ENCODE measurements at places on chromosomes 3 and 15. TPM values are rescaled to one million over a fixed set of nuclear protein-coding genes. Genes with fewer than 3 reads are reported as not detected.

GRCh38 chr15:92457471-92458041 lies 63.9 kb downstream of the ST8SIA2 start:
- no peaks in the 10 kb centered on the region for H3K36me3 ChIP-seq
- H3K4me1 ChIP-seq: no peaks in the 10 kb centered on the region
- no peak for DNase-seq

DNA sequence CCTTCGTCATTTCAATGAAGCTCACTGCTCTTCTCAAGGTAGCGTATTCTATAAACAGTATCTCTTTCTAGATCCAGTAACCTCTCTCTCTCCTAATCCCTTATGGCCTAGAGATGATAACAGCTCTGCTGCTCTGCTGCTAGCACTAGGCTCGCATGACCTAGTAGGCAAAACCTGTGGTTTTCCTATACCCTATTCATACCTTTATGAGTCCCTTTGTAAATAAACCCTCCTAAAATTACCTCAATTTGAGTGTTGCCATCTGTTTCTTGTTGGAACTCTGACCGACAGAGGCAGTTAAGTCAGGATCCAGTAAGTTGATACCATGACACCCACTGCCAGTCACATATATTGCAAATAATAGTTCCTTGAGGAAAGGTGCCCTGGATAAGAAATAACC lies 7.3 kb downstream of the CCDC14 start:
- no peak overlapping the region for H3K27ac ChIP-seq
- H3K27me3 ChIP-seq: no peaks in the 10 kb centered on the region
- peaks cover 9% of the 10 kb centered on the region for H3K4me1 ChIP-seq
- H3K36me3 ChIP-seq: peaks cover 28% of the 10 kb centered on the region
- H3K4me3 ChIP-seq: no peak overlapping the region
- no peak for DNase-seq

DNA sequence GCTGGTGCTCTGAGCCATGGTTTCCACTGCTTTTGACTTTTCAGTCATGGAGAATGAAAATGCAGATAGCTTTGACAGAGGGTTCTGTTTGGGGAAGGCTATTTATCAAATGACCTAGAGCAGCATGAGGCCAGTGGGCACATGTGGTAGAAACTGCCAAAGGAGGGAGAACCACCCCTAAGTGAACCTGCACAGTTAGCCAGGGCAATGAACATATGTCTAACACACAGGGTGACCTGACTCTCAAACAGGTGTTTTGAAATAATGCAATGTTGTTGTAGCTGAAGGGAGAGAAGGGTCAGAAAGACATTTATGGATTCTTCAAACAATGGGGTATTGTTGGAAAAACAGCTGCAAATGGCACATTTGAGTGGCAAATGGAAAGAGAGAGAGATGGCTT lies 174.4 kb upstream of the FAM3D start:
- H3K4me3 ChIP-seq: no peak overlapping the region
- no peak for DNase-seq
- no peaks in the 10 kb centered on the region for H3K36me3 ChIP-seq
- H3K4me1 ChIP-seq: no peaks in the 10 kb centered on the region

DNA sequence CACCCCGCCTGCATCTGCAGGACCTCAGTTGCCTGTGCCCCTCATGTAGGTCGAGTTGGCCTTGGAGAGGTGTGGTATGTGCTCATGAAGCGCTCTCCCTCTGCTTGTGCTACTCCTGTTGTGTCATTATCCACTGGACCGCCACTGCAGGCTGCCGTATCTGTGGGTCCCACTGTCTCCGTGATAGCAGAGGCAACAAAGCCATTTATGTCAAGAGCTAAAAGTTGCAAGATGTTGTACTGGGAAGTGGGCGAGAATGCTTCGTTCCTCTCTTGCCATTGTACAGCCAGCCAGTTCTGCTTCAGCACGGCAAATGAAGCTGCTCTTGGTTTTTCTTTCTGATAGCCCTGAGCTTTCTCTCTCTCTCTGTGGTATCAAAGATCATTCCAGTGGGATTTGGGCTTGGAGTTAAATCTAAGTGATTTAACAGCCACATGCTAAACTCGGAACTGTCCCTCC lies 89.0 kb downstream of the TMEM212 start:
- H3K4me3 ChIP-seq: no peak overlapping the region
- DNase-seq: no peak
- no peaks in the 10 kb centered on the region for H3K27me3 ChIP-seq
- no peaks in the 10 kb centered on the region for H3K36me3 ChIP-seq
- peaks cover 3% of the 10 kb centered on the region for H3K4me1 ChIP-seq

DNA sequence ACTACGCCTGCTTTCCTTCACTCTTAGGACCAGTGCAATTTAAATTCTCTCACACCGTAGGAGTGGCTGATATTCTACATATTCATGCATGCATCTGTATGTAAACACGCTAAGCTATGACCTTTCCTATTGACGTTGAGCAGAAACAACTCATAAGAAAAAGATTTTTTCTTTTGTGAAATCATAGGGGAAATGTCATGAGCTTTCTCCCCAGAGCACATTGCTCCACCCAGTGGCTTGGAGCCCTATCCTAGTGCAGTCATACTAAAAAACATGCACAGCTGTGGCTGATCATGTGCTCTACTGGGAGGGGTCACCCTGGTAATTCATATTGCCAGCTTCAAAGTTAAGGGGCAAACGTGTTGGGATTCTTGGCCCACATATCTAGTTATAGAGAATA lies 1.8 kb upstream of the MESD start:
- peaks cover 31% of the 10 kb centered on the region for H3K4me1 ChIP-seq
- peaks cover 17% of the 10 kb centered on the region for H3K36me3 ChIP-seq
- no peak for DNase-seq
- no peak overlapping the region for H3K4me3 ChIP-seq

- H3K27ac ChIP-seq: no peak overlapping the region
- no peak overlapping the region for H3K4me3 ChIP-seq
- peaks cover 6% of the 10 kb centered on the region for H3K36me3 ChIP-seq
- H3K4me1 ChIP-seq: peaks cover 5% of the 10 kb centered on the region
Observed at GRCh38 chr3:150497956-150498355, 48.3 kb downstream of the SERP1 start.

DNA sequence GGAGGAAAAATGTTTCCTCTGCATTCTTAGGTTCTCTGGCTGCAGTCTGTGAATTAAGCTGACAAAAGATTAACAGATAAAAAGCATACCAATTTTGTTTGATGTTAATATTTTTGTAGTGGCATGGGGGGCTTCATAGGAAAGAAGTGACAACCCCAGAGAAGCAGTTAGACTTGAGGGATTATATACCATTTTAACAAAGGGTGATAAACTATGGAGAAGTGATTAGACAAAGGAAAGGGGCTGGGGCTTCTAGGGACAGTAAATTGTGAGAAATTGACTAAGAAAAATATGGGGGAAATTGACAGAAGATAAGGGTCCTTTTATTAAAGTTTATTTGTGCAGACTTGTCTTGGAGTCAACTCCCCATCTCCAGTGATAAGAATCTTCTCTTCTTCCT lies 55.7 kb upstream of the NR2E3 start:
- H3K27ac ChIP-seq: no peak overlapping the region
- H3K36me3 ChIP-seq: no peaks in the 10 kb centered on the region
- no peak for DNase-seq
- peaks cover 23% of the 10 kb centered on the region for H3K27me3 ChIP-seq

GRCh38 chr3:41418961-41419691 lies 219.8 kb downstream of the CTNNB1 start:
- peaks cover 3% of the 10 kb centered on the region for H3K36me3 ChIP-seq
- peak; percentile 44 for DNase-seq
- H3K4me1 ChIP-seq: peaks cover 14% of the 10 kb centered on the region
- no peak overlapping the region for H3K4me3 ChIP-seq
- no peaks in the 10 kb centered on the region for H3K27me3 ChIP-seq

GRCh38 chr3:188772886-188773285 lies 398.9 kb upstream of the TPRG1 start:
- no peaks in the 10 kb centered on the region for H3K4me1 ChIP-seq
- H3K36me3 ChIP-seq: no peaks in the 10 kb centered on the region
- H3K27me3 ChIP-seq: no peaks in the 10 kb centered on the region
- DNase-seq: no peak
- no peak overlapping the region for H3K27ac ChIP-seq
- no peak overlapping the region for H3K4me3 ChIP-seq

GRCh38 chr3:11211531-11212298 lies 57.4 kb downstream of the HRH1 start:
- no peaks in the 10 kb centered on the region for H3K36me3 ChIP-seq
- H3K27ac ChIP-seq: no peak overlapping the region
- H3K4me3 ChIP-seq: no peak overlapping the region
- peaks cover 8% of the 10 kb centered on the region for H3K27me3 ChIP-seq

DNA sequence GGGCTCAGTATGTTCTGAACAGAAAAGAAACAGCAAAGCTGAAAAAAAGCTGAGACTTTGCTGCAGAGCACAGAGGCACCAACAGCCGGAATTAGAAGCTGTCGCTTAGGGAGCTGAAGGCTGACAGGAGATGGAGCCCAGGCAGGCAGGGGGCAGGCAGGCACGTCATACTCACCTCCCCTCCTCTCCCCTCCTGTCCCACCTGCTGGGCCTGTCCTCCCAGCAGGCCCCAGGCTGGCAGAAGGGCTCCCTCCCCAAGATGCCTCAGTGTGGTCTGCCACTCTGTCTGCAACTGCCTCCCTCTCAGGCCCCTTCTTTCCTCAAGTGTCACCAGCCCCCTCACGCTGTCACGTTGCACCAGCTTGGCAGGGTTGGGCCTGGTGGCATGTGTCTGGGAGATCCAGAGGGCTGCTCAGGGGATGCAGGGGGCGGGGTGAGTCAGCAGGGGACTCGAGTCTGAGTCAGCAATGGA lies 3.2 kb upstream of the ANKRD63 start:
- peaks cover 13% of the 10 kb centered on the region for H3K27me3 ChIP-seq
- H3K27ac ChIP-seq: no peak overlapping the region
- H3K36me3 ChIP-seq: no peaks in the 10 kb centered on the region
- no peak overlapping the region for H3K4me3 ChIP-seq

- H3K36me3 ChIP-seq: no peaks in the 10 kb centered on the region
- H3K4me1 ChIP-seq: no peaks in the 10 kb centered on the region
- H3K4me3 ChIP-seq: no peak overlapping the region
Observed at GRCh38 chr3:72299823-72300222, 514.9 kb upstream of the PROK2 start.

DNA sequence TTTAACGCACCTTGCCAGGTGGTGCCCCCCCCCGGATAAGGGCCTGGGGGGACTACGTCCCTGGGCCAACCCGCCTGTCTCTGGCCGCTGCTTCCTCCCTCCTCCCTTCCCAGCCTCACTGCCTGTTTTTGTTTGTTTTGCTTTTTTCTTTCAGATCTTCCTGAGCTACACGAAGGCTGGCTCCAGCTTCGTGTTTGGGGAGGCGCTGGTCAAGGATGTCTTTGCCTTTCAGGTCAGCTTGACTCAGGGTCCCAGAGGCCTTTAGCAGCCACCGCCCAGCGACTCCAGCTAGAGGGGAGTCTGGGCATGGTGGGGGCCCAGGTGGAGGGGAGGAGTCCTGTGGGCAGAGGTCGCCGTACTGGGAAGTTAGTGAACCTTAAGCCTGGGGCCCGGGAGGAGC lies 24.1 kb downstream of the SLC28A1 start:
- no peak for DNase-seq
- H3K4me3 ChIP-seq: no peak overlapping the region
- no peaks in the 10 kb centered on the region for H3K27me3 ChIP-seq
- no peak overlapping the region for H3K27ac ChIP-seq
- peaks cover 3% of the 10 kb centered on the region for H3K4me1 ChIP-seq

GRCh38 chr15:78032671-78033070 lies 44.8 kb downstream of the TBC1D2B start:
- no peak overlapping the region for H3K27ac ChIP-seq
- H3K4me1 ChIP-seq: peaks cover 46% of the 10 kb centered on the region
- no peaks in the 10 kb centered on the region for H3K27me3 ChIP-seq
- peaks cover 29% of the 10 kb centered on the region for H3K36me3 ChIP-seq
- no peak overlapping the region for H3K4me3 ChIP-seq

- no peaks in the 10 kb centered on the region for H3K27me3 ChIP-seq
- H3K4me3 ChIP-seq: no peak overlapping the region
- no peak overlapping the region for H3K27ac ChIP-seq
- DNase-seq: no peak
Observed at GRCh38 chr3:176987901-176988650, 209.2 kb downstream of the TBL1XR1 start.

- H3K4me1 ChIP-seq: peaks cover 23% of the 10 kb centered on the region
- peaks cover 18% of the 10 kb centered on the region for H3K36me3 ChIP-seq
- no peak for DNase-seq
- H3K4me3 ChIP-seq: no peak overlapping the region
Observed at GRCh38 chr3:38522002-38522401, 25.9 kb downstream of the EXOG start.

DNA sequence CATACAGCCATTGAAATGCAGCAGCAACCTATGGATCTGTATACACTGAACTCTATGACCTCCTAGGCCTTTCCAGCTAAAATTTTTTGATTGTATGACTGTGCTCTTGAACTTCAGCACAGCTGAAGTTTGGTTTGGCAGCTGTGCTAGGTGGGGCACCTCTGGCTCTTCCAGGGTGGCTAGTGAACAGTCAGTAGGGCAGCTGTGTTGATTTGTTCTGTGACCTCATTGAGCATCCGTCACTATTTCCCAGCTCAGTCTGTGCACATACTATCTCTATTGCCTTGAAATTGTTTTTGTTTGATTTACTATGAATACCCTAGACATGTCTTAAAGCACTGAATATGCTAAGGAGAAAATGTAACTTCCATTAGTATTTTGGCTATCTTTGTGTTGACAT lies 363.2 kb upstream of the NAALADL2 start:
- H3K4me3 ChIP-seq: no peak overlapping the region
- no peak for DNase-seq
- H3K27me3 ChIP-seq: no peaks in the 10 kb centered on the region
- H3K4me1 ChIP-seq: no peaks in the 10 kb centered on the region
- no peaks in the 10 kb centered on the region for H3K36me3 ChIP-seq
- no peak overlapping the region for H3K27ac ChIP-seq

DNA sequence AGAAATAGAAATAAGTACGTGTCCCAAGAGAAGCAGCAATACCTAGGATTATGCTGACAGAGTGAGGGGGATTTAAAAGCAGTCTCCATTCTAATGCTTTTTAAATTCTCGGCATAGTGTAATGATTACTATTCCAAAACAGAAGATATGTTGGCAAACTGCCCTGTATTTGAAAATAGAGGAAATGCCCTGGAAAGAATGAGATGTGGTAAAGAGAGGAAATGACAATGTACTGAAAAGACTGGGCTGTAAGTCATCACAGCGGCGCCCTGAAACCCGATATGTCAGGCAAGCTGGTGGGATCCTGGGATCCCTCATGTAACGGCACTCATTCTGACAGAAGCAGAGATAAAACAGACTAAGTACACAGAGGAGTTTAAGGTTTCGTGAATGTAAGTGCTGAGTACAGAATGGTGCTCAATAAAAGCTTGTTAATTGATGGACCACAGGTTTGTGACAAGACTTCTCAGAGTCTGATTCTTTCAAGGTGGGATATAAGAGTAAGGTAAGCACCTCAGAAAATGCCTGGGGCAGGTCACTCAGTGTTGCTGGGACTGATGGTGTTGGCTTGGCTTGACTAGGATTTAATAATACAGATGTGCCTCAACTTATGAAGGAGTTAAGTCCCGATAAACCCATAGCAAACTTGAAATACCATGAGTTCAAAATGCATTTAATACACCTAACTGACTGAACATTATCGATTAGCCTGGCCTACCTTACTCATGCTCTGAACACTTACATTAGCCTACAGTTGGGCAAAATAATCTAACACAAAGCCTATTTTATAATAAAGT lies 91.4 kb downstream of the NFKBIZ start:
- no peak overlapping the region for H3K4me3 ChIP-seq
- peaks cover 48% of the 10 kb centered on the region for H3K4me1 ChIP-seq
- peak; percentile 30 for DNase-seq
- H3K36me3 ChIP-seq: peaks cover 8% of the 10 kb centered on the region
- H3K27me3 ChIP-seq: no peaks in the 10 kb centered on the region

CGNL1 gene
- not detected for total RNA-seq

SUSD5 gene
- not detected for total RNA-seq

LXN gene
- 7.6 TPM for total RNA-seq

AHSG gene
- not detected for total RNA-seq

PYGO1 gene
- total RNA-seq: not detected

TUSC7 gene
- total RNA-seq: not detected

SPTBN5 gene
- total RNA-seq: 0.19 TPM

All from activated naive CD8-positive, alpha-beta T cell treated with anti-CD3 and anti-CD28 coated beads for 36 hours (primary cell).